Parietal lobe (tissue), 2 donors: ENCODE measurements at places on chromosomes 12 and 14. TPM values are rescaled to one million over a fixed set of nuclear protein-coding genes. Genes with fewer than 3 reads are reported as not detected.

NGB gene
- 4.7 TPM for total RNA-seq

PARPBP gene
- total RNA-seq = 7.8 TPM

KRT78 gene
- not detected for total RNA-seq

SYCP3 gene
- 1.3 TPM for total RNA-seq

IAPP gene
- not detected for total RNA-seq

NOPCHAP1 gene
- 26.6 TPM for total RNA-seq

RITA1 gene
- total RNA-seq = 8.5 TPM

FGF6 gene
- not detected for total RNA-seq

SLC2A14 gene
- total RNA-seq = not detected

FAR2 gene
- total RNA-seq = 37.9 TPM

GPR84 gene
- not detected for total RNA-seq

ZC2HC1C gene
- 2.8 TPM for total RNA-seq

SIX4 gene
- 0.31 TPM for total RNA-seq

PPP1R13B gene
- 17.8 TPM for total RNA-seq

PSMC1 gene
- 52.9 TPM for total RNA-seq

PTPRB gene
- total RNA-seq = 13.8 TPM

FAM181A gene
- total RNA-seq = 1.6 TPM

GUCY2C gene
- not detected for total RNA-seq

BAZ1A gene
- 40.7 TPM for total RNA-seq

KRT2 gene
- not detected for total RNA-seq

TMEM229B gene
- 19.1 TPM for total RNA-seq

C1S gene
- 8.1 TPM for total RNA-seq

RDH5 gene
- 9.1 TPM for total RNA-seq

TCL1B gene
- not detected for total RNA-seq

KCNA1 gene
- total RNA-seq = 3.1 TPM

SPX gene
- 0.31 TPM for total RNA-seq

SERPINA9 gene
- total RNA-seq = not detected

CLEC7A gene
- 0.31 TPM for total RNA-seq

CCDC85C gene
- total RNA-seq = 8.1 TPM

POTEM gene
- not detected for total RNA-seq

KRT75 gene
- not detected for total RNA-seq

EPS8 gene
- 207 TPM for total RNA-seq

ZC3H10 gene
- total RNA-seq = 12.8 TPM

SIX6 gene
- not detected for total RNA-seq

KCNK13 gene
- total RNA-seq = 0.31 TPM

HOXC9 gene
- not detected for total RNA-seq

CCDC198 gene
- total RNA-seq = not detected

AICDA gene
- not detected for total RNA-seq

OAS2 gene
- total RNA-seq = 2.5 TPM

CMKLR1 gene
- total RNA-seq = 1.3 TPM

WNT1 gene
- total RNA-seq = not detected

NINJ2 gene
- 0.63 TPM for total RNA-seq

RASSF3 gene
- total RNA-seq = 3.8 TPM

P2RX2 gene
- total RNA-seq = not detected

MFAP5 gene
- total RNA-seq = not detected
